ENCODE measurements at places on chromosomes 4 and X. TPM values are rescaled to one million over a fixed set of nuclear protein-coding genes. Genes with fewer than 3 reads are reported as not detected.
A peak's percentile ranks its signal among the peaks of the same experiment; 100 is the strongest.

DNA sequence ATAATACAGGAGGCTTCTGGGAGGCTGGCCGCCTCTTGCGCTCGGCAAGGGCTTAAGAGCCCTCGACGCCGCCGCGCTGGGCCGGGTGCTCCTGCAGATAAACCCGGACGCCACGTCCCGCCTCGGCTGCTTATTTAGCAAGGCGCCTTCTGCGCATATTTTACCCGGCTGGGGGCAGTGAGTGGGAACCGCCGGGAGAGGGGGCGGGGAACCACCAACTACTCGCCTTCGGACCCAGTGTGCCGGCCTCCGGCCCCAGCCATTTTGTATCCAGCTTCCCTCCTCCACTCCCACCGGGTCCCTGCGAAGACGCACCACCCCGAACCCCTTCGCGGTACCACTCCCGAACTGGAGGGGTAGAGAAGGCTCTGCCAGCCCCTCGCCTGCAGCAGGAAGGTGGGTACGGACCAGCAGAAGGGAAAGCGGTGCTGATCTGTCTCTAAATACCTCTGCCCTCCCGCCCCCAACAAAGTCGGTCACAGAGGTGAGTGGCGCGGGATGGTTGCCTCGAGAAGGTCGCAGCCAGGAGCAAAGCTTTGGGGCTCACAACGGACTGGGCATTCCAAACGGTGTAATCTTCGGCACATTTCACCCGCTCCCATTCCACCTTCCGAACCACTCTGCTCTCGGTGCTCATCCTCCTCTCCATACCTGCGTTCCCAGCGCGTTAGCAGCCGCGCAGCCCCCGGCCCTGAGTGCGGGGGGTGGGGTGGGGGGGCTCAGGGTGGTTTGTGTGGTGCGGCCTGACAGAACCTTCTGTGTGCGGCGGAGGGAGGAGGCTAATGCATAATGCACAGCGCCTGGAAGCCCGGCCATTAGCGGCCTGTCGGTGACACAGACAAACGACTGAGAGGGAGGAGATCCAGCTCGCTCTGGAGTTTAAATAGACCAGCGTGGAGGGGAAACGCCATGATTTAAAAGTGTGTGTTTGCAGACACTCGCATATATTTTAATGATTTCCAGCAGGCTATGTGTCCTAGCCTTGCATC, 4.9 kb upstream of the BCOR start:
- no peak for DNase-seq

DNA sequence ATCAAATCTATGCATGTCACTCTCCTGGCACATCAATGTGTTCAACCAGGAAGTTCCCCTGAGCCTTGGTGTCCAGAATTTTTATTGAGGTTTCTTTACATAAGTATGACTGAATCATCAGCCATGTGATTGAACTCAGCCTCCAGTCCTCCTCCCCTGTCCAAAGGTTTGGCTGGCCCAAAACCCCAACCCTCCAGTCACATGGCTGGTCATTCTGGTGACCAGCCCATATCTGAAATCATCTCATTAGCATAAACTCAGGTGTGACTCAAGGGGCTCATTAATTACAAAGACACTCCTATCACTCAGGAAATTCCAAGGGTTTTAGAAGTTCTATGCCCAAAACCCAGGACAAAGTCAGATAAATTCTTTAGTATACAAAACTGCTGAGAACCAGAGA, 20.6 kb upstream of the SUPT20HL2 start:
- DNase-seq: no peak

- no peak for DNase-seq
Observed at GRCh38 chr4:111399623-111400022, 745.6 kb upstream of the FAM241A start.

GRCh38 chr4:99536848-99537247, 26.0 kb downstream of the C4orf17 start:
- DNase-seq: no peak

DNA sequence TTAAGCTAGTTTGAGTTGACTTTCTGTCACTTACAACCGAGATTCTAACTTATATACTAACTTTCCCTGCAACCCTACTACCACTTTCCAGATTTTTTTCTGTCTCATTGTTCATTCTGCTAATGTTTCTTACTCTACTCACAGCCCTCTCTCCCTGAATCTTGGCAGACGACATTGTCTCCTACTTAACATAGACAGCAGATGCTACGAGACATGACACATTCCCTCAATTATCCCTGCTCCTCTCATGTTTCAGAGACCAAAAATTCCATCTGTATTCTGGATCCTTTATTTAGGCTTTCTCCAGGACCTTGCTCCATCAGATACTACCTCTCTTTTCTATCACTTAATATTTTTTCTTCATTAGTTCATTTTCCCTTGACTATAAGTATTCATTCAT, 379.1 kb upstream of the TEX13C start:
- DNase-seq: no peak

GRCh38 chr4:17309567-17310268, 202.2 kb downstream of the QDPR start:
- DNase-seq: no peak

GRCh38 chr4:102988429-102989020, 31.0 kb downstream of the SLC9B1 start:
- DNase-seq: no peak

DNA sequence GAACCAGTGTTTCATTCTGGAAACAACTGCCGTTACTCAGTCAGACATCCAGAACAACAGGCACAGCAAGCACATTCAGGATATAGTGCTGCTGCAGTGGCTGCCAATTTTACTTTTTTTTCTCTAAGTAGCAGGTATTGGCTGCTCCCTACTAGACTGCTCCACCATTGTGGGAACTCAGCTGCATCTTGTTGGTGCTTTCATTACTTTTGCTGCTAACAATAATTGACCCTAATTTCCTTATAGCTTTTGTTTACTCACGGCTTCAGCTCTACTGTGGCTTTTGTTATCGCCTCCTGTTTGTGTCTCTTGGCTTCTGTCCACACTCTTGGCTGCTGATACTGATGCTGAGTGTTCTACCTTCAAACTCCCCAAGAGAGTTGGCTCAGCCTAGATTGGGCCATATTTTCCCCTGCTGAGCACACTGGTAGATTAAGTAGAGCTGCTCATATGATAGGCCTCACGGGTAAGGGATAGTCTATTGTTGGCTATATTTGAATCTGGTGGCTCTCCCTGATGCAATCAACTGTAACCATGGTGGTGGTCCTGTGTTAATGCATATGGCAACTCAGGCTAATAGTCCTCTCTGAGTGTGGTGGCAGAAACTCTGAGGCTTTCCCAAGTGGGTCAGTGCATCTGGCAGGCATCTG, 44.5 kb upstream of the IL2 start:
- no peak for DNase-seq

- DNase-seq: no peak
Observed at GRCh38 chrX:39117101-39117500, 315.8 kb downstream of the MID1IP1 start.

DNA sequence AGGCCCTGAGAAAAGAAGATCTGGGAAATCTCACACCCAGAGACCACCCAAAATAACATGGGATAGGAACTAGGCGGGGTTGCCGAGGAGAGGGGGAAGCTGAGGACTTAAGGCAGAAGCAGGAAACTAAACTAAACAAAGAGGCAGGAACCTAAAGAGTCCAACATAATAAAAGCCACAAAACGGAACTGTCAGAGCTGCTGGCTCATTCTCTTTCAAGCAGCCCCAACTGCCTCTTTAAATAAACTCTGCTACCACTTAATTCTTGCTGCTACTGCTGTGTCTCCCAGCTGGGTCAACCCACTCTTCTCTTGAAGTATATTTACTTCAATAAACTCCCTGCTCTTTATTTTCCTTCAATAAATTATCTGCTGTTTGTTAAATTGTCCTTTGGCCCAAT, 44.5 kb downstream of the MAGEB16 start:
- DNase-seq: no peak

DNA sequence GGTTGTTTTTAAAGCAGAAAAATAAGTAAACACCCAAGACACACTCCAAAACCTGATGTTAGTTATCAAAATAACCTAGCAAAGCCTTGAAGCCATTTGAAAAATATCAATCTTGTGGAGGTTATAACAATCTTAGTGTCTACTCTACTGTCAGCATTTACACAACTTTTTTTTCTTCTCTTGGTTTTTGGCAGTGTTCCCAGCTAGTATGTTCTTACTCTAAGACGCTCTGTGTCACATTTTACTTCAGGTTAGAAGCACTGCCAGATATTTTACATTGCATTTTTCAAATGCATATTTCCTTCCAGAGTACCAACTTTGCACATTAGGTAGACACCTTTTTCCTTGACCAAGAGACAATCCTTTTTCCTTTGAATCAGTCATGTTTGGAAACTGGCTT, 114.0 kb upstream of the INPP4B start:
- no peak for DNase-seq

DNA sequence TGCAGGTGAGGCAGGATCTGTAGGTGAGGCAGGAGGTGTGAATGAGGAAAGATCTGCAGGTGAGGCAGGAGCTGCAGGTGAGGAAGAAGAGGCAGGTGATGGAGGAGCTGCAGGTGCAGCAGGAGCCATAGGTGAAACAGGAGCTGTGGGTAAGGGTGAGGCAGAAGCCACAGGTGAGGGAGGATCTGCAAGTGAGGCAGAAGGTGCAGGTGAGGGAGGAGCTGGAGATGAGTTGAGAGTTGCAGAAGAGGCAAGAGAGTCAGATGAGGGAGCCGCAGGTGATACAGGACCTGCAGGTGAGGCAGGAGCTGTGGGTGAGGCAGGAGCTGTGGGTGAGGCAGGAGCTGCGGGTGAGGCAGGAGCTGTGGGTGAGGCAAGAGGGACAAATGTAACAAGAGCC, 27.1 kb upstream of the PNMA3 start:
- no peak for DNase-seq

- DNase-seq: peak; percentile 28
Observed at GRCh38 chrX:17591741-17592110, 145.6 kb upstream of the SCML1 start.

DNA sequence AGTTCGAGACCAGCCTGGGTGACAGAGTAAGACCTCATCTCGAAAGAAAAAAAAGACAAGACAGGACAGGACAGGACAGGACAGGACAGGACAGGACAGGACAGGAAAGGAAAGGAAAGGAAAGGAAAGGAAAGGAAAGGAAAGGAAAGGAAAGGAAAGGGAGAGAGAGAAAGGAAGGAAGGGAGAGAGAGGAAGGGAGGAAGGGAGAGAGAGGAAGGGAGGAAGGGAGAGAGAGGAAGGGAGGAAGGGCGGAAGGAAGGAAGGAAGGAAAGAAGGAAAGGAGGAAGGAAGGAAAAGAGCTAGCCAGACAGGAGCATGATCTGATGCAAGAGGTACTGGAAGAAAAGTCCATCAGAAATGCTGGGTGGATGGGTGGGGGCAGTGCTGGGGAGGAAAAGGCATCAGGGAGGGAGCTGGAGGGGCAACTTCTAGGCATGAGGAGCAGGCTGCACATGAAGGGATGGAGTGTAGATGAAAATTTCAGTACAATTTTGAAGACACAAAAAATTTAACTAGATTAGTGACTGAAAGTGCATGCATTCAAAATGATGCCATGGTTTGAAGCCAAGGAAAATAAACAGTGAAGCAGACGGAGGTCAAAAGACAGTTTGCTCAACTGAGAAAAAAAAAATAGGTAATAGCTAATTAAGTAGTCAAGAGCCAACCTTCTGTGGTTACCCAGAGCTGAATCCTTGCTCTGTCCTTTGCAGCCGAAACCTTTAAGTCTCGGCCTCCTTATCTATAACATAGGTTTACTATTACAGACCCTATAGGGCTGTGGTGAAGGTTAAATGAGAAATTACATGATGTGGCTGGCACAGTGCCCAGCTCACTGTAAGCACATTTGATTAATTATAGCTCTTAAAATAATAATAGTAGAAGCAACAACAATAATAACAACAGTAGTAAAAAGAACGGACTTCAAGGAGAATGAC, 59.9 kb downstream of the ZNF827 start:
- DNase-seq: no peak

- DNase-seq: no peak
Observed at GRCh38 chr4:15488658-15489470, 19.2 kb downstream of the CC2D2A start.

DNA sequence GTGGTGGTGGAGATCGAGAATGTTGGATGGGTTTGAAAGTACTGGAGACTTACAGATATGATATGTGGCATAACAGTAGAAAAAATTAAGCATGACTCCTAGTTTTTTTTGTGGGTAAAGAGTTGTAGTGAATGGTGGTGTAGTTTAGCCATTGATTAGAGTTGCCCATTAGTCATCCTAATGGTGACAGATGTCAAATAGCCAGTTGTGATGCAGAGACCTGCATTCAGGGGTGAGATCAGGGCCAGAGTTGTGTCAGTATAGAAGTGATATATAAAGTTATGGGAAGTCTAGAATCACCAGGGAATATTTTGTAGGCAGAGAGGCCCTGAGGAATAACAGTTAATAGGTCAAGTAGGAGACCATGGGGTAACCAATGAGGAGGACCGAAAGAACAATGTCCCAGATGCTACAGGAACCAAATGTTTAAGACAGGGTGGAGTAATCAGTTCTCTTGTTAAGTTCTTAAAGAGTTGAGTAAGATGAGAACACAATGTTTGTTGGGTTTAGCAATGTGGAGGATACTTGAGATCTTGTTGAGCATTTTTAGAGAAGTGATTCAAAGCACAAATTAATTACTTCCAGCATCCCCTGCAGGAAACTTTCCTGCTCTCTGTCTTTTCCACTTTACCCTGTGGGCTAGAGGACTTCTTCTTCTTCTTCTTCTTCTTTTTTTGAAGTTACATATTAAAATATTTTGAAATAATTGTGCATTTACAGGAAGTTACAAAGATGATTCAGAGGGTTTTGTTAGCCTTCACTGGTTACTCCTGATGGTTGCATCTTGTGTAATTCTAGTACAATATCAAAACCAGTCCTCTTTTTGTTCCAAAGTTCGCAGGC, 13.3 kb downstream of the SGMS2 start:
- DNase-seq: no peak

DNA sequence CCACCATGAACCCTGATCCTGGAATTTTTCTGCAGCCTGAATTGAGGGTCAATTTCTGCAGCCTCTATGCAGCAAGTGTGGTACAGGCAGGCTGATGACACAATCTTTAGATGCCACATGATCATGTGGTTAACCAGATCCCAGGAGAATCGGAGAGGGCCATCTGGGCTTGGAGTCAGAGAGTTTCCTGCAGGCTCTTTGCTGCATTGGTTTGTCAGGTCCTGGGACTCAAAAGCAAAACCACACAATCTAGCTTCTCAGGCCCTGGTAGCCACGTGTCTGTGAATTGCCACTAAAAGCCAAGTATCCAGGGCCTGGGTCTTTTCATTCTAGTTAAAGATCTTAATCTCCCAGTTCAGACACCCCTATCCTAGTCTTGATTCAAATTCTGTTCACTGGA, 464.5 kb downstream of the BCOR start:
- no peak for DNase-seq

The NAT8L gene
- total RNA-seq: 0.29 TPM

The MAOB gene
- 0.19 TPM for total RNA-seq

The PPARGC1A gene
- not detected for total RNA-seq

The USP46 gene
- total RNA-seq: 7.0 TPM

The NWD2 gene
- total RNA-seq: not detected

The RAB33B gene
- 5.7 TPM for total RNA-seq

The FAM149A gene
- 0.46 TPM for total RNA-seq

The TAF7L gene
- not detected for total RNA-seq

The EPHA5 gene
- not detected for total RNA-seq

The UCP1 gene
- not detected for total RNA-seq

The UGT2A3 gene
- not detected for total RNA-seq

The MAGEA2B gene
- total RNA-seq: not detected

The SEL1L3 gene
- 67.1 TPM for total RNA-seq

The SHISA3 gene
- 0.27 TPM for total RNA-seq

The CSAG3 gene
- total RNA-seq: 1.3 TPM

The MAML3 gene
- 0.51 TPM for total RNA-seq

Measured in activated CD4-positive, alpha-beta memory T cell treated with anti-CD3 and anti-CD28 coated beads for 36 hours (primary cell).